Endodermal cell (in vitro differentiated cells): ENCODE measurements at places on chromosomes 12 and 14. TPM values are rescaled to one million over a fixed set of nuclear protein-coding genes. Genes with fewer than 3 reads are reported as not detected.

KRT77 gene
- not detected in 3 replicates for total RNA-seq

- peak; percentile 48 for DNase-seq
Observed at GRCh38 chr12:106284358-106285105, 18.0 kb upstream of the TCP11L2 start.

KRT75 gene
- total RNA-seq, result not detected in 3 replicates

GRCh38 chr12:80412343-80412953 is 31.6 kb upstream of the PTPRQ start:
- DNase-seq, result no peak

DNA sequence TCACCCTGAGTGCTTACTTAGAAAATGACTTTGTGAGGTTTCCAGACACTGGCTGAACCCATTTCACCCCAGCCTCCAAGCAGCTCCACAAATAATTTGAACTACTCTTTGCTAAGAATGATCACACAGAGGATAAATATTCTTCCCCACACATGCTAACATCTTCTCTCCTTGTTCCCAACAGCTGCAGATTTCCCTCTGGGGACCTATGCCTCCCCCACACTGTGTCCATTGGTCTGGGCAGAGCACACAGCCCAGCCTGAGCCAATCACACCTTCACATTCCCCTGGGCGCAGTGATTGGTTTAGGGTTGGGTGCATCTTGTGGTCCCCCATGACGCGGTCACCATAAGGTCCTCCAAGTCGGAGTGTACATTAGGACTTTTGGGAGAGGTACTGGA is 6.9 kb downstream of the SDR9C7 start:
- no peak for DNase-seq

- DNase-seq, result no peak
Observed at GRCh38 chr12:8722286-8722800, 24.6 kb downstream of the RIMKLB start.

DNA sequence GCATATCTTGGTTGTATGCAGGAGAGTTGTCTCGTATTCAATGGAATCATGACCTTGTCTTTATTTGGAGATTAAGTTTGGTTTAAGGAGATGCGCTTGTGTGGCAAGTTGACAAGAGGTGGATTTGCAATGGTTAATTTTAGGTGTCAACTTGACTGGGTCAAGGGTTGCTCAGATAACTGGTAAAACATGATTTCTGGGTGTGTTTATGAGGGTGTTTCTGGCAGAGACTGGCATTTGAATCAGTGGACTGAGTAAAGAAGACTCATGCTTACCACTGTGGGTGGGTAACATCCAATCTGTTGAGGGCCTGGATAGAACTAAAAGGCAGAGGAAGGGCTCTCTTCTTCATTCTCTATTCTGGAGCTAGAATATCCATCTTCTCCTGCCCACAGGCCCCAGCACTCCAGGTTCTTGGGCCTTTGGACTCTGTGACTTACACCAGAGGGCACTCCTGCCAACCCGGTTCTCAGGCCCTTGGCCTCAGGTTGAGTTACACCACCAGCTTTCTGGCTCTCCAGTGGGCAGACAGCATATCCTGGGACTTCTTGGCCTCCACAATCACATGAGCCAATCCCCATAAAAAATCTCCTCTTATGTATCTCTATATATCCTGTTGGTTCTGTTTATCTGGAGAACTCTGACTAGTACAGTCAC is 141.5 kb upstream of the ARID2 start:
- no peak for DNase-seq
